A549 treated with CpdA at 1 μM for 4 hours (cell line): ENCODE measurements at places on chromosomes 2 and 18. TPM values are rescaled to one million over a fixed set of nuclear protein-coding genes. Genes with fewer than 3 reads are reported as not detected.

CXCR2 gene
- total RNA-seq = not detected in 5 replicates

ALPP gene
- total RNA-seq = 0.23 to 0.37 TPM (median 0.35 TPM) in 5 replicates

ZNF24 gene
- 11.8 to 13.0 TPM (median 12.5 TPM) in 5 replicates for total RNA-seq

NEU2 gene
- not detected in 5 replicates for total RNA-seq

PDE11A gene
- total RNA-seq = 0.29 to 0.58 TPM (median 0.43 TPM) in 5 replicates

B4GALT6 gene
- total RNA-seq = 6.6 to 10.7 TPM (median 7.9 TPM) in 5 replicates

TRABD2A gene
- total RNA-seq = 8.3 to 10.2 TPM (median 9.7 TPM) in 5 replicates
